ENCODE measurements at places on chromosomes 12 and 14.
A peak's percentile ranks its signal among the peaks of the same experiment; 100 is the strongest.

GRCh38 chr14:69152902-69153151 lies at the start of gene DCAF5:
Gene DCAF5, minus strand, starts transcription at chr14:69153119. Its CDS starts 141 bp downstream, at chr14:69152978.
- DNase-seq: no peak

DNA sequence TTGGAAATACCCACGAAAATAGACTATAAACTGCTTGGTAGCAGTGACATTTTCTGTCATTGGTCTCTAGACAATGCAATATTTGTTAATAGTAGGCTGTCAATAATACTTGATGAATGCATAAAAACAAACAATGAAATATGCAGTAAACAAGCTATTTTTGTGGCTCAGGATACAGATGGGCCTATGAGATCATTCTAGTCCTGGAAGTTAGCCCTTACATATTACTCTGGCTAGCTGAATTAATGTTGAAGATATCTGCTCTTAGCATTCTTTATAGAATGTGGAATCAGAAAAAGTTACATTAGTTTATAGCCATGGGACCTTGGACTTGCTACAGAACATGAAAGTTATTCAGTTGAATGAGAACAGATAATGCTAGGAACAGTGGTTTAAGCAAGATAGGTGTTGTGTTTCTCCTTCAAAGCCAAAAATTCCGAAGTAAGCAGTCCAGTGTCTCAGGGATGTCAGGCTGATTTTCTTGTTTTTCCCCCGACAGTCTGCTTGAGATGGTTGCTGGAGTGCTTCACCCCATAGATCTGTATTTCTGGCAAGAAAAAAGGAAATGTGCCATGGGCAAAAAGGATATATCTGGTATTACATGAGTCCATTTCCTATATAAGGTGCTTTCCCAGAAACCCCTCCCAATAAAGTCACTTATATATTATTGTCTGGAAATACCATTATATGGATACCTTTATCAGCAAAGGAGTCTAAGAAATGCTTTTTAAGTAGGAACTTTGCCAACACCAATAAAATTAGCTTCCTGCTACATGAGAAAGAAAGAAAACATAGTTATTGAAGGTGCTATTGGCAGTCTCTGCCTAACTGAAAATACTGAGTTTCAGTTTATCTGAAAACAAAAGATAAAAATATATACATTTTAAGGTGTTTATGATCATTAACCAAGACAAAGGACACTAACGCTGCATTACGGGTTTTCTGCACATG lies 619.4 kb upstream of the ATP2B1 start:
- DNase-seq: no peak

DNA sequence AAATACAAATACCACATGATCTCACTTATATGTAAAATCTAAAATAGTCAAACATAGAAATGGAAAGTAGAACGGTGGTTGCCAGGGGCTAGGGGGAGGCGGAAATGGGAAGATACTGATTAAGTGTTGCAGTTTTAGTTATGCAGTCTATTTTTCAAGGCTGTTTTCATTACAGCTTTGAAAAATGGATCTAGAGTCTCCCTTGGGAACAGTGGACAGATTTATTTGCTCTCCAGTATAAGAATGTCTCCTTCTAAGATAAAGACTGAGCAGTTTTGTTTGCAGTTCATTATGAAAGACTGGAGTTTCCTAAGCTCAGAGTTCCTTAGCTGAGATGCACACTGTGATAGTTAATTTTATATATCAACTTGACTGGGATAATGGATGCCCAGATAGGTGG lies 202.5 kb downstream of the KLHL28 start:
- no peak for DNase-seq

- DNase-seq: no peak
Measured at GRCh38 chr12:122909442-122910288, 13.7 kb upstream of the VPS37B start.

- DNase-seq: peak; percentile 42
Measured at GRCh38 chr12:48197549-48197970, 5.5 kb downstream of the OR10AD1 start.

DNA sequence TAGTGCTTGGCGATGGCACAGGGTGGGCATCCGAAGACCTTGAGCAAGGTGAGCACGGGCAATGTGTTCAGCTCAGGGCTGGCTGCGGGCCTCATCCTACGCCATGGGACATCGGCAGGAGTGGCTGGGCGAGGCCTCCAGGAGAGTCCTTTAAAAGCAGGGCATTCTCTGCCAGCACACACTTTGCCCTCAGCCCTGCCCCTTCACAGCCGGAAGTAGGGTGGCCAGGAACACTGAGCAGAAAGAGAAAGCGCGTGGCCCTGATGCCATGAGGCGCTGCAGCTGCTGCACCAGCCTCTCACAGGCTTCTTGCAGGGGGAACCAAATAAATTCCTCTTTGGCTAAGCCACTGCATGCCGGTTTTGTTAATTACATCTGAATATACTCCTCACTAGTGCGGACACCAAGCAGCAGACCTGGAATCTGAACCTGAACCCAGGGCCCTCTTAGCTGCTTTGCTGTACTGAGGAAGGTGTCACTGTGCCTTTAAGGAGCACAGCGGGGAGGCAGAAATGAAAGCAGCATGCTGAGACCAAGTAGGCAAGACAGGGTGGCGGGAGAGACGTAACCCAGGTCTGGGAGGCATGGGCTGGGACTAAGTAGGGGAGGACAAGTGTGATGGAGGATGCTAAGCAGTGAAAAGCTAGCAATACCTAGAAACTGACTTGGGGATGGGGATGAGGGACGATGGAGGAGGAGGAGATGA lies 155.2 kb downstream of the TTC7B start:
- DNase-seq: no peak

- DNase-seq: no peak
Measured at GRCh38 chr14:31125231-31125630, 82.4 kb downstream of the HECTD1 start.

DNA sequence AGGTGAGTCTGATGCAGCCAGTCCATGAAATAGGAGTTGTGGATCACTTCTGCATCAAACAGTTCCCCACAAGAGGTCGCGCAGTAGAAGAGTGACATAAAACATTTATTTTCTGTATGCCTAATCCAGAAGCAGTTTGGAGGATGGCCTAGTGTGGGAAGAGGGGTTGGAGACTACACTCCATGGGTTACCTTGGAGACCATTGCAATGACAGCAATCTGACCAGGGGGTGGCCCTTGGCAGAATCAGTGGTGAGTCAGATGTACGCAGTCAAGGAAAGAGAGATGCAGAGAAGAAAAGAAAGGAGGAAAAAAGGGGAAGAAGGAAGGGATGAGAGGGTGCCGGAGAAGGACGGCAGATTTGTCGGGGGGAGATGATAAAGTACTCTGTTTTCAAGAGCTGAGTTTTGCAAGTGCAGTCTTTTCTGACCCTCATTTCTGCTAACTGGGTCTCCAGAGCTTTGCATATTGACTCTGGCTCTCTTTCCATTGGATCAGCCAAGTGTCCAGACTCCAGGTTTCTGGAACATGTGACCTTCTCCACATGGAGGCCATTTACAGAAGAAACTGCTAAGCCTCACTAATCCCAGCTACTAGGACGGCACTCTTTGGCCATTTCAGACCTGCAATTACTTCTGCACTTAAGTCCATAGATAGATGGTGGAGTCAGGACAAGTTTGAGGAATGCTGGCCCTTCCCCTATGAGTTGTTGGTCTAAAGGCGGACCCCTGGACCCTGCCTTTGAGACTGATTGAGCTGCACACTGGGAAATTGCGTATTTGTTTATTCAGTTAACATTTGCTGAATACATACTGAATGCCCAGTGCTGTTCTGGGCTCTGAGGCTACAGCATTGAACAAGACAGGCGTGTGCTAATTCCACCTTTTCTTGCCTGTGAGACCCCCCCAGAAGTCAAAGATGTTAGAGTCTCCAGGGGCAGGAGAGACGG lies 424.2 kb downstream of the BCL11B start:
- DNase-seq: no peak

DNA sequence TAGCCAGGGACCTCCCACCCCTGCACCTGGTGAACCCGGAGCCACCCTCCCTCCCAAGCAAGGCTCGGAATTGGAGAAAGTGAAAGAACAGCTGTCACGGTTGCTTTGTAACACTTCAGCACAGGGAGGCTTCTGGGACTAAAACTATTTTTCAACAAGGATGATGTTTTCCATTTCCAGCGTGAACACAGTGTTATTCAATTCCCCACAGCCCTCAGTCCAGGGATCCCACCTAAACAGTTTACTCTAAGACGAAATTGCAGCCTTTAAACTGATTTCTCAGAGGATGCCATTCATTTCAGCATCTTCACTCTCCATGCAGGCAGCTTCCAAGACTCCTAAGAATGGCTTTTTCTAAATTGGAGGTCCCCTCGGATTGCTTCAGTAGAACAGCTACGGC lies 229.2 kb downstream of the SLC15A4 start:
- no peak for DNase-seq

GRCh38 chr12:7127916-7128626 lies 618 bp downstream of the RBP5 start:
- no peak for DNase-seq

- DNase-seq: no peak
Measured at GRCh38 chr14:64178814-64179213, 115.4 kb downstream of the ESR2 start.

DNA sequence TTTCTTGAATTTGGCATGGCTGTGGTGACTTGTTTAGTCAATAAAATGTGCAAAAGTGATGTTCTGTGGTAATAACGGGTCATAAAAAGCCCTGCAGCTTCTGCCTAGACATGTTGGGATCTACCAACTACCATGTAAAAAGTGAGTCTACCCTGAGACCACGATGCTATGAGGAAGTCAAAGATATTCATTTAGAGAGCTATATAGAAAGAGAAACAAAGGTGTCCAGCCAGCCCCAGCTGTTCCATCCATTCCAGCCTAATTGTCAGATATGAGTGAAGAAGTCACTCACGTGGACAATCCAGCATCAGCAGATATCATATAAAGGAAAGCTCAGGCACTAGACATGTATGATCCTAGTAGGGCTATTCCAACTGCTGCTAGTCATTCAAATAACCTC lies 117.2 kb upstream of the SSTR1 start:
- no peak for DNase-seq

- no peak for DNase-seq
Measured at GRCh38 chr14:89549381-89550125, 132.5 kb upstream of the FOXN3 start.

DNA sequence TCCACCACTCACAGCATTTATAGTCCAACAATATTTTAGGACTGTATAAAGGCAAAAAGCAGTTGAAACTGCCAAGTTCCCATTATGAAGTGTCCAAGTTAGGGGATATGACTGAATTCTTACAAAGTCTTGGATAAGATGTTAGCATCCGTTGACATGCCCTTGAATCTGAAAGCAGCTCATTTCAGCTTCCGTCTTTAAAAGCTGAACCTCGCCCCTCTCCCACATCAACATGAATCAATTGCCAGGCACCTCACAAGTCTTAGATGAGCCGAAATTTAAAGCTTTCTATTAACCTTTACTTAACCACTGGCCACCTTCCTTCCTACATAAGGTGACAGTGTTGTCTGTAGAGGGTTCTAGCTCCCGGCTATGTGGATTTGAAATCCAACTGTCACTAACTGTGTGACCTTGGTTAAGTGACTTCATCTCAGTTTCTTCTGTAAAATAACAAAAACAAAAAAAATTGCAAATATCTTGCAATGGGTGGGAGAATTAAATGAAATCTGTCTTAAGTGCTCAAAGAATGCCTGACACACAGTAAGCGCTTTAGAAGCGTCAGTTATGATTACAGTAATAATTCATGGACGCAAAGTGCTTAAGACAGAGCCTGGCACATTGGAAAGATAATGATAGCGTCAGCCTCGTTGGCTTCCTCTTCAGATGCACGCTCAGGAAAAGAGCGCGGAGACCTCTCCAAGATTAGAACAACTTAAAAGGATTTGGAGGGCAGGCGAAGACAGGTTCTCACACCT lies 1.2 kb downstream of the PPP1CC start:
- peak; percentile 49 for DNase-seq

GRCh38 chr12:1645819-1646218 lies 16.8 kb downstream of the WNT5B start:
- no peak for DNase-seq
